Gastrocnemius medialis (tissue), 4 donors: ENCODE measurements at places on chromosomes 1 and 21. TPM values are rescaled to one million over a fixed set of nuclear protein-coding genes. Genes with fewer than 3 reads are reported as not detected.

GRCh38 chr1:97365026-97365425 is 555.8 kb downstream of the DPYD start:
- DNase-seq: no peak

DNA sequence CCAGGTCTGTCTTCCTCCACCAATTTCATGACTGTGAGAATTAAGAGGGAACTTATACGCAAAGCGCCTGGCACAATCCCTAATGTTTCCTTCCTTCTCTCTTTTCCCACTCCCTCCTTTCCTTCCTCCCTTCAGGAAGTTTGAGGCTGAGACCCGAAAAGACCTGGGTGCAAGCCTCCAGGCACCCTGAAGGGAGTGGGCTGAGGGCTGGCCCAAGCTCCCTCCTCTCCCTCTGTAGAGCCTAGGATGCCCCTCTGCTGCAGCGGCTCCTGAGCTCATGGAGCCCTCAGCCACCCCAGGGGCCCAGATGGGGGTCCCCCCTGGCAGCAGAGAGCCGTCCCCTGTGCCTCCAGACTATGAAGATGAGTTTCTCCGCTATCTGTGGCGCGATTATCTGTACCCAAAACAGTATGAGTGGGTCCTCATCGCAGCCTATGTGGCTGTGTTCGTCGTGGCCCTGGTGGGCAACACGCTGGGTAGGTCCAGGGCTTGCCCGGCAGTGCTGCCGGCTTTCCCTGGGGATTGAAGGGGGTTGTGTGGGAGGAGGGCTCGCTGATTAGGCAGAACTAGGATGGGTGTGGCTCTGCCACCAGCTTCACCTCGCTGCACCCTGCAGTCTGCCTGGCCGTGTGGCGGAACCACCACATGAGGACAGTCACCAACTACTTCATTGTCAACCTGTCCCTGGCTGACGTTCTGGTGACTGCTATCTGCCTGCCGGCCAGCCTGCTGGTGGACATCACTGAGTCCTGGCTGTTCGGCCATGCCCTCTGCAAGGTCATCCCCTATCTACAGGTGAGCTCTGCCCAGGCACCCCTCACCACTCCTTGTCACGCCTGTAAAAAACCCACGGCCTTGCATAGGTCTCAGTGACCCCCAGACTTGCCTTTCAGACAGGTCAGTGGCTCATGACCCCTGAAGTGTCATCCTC is 1.7 kb downstream of the HCRTR1 start:
- no peak for DNase-seq

The OLFML3 gene
- total RNA-seq: 17.1 TPM

- no peak for DNase-seq
These were observed 4.3 kb upstream of the BCL2L15 start for GRCh38 chr1:113891631-113892220.

DNA sequence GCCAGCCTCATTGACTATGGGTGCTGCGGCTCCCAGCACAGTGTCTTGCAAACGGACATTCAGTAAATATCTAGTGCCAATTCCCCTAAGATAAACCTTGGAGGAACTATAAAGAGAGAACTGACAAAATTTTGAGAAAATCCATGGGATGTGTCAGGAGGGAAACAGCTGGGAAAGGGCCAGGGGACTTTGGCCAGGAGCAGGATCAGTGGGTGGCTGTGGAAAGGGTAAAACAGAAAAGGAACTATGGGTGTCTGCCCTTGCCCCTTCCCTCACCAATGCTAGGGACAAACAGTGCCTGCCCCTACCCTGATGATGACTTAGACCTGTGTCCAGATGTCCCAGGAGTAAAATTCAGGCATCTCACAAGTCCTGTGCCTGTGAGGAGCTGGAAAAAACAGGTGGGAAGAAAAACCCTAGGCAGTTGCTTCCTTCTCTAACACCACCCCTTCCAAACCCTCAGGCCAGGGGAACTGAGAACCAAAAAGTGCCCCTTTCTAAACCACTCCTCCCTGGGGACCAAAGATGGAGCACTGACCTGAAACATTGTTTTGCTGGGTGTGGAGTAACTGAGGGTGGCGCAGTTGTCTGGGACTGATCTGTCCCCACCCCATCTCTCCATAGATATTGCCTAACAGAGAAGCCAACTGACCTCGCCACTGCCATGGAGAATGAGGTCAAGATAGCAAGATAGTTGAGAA is 22.1 kb upstream of the IFNAR2 start:
- DNase-seq: no peak

GRCh38 chr1:193320270-193320669 is 133.9 kb upstream of the B3GALT2 start:
- DNase-seq: no peak

The MSH4 gene
- 0.24 TPM for total RNA-seq

GRCh38 chr1:47696404-47696736 is 258.5 kb downstream of the FOXD2 start:
- DNase-seq: no peak

The EXTL1 gene
- not detected for total RNA-seq

DNA sequence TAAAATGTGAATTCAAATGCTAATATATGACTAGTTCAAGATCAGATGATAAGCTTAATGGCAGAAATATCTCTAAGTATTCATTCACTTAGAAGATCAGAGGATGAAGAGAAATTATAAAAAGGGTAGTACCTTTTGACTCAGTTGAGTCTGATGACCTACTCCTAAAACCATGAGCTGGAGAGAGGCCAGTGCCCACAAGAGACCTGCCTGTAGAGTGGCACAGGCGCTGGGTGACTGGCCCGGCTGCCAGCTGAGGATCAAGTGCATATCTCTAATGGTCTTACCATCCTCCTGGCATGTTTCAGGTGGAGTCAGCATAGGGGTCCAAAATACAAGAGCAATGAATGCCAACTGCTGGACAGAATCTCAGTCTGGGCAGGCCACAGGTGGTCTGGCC is 14.1 kb downstream of the DDAH1 start:
- DNase-seq: no peak

DNA sequence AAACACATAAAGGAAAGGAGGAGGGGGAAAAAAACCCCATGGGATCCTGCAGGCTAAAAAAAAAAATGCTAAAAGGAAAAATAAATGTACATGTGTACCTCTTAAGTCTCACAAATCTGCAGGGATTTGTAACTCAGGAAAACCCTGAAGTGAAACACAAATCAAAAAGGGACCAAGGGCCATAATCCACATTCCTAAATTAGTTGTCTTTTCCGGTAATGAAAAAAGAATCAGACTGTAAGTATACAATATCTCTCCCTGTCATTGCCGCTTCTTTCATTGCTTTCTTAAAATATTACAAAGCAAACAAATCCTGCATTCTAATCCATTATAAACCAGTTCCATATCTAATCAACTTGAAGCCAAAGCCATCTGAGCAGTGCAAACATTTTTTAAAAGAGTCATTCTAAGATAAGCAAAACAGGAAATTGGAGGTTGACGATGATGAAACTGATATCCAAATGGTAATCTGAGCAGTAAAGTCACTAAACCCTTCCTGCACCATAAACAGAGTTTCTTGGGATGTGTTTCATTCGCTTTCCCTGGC is 58.7 kb upstream of the SIM2 start:
- no peak for DNase-seq

The MUTYH gene
- total RNA-seq: 11.8 TPM

DNA sequence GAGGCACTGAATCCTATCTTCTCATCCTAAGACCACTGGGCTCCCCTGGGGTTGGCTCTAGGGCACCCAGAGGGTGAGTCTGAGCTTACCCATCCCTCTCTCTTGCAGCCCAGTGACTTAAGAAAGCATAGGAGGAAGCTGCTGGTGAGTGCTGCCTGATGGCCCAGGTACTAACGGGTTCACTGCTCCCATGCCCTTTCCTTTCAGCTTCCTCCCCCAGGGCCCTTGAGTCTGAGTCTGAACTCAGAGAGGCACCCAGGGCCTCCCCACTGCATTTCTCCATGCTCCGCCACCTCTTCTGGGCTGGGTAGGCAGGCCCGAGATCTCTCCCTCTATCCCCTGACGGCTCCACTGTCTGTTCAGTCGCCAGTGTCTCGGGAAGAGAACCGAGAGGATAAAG is 29.7 kb downstream of the PPFIA4 start:
- no peak for DNase-seq

The PTPN22 gene
- total RNA-seq: 1.7 TPM

DNA sequence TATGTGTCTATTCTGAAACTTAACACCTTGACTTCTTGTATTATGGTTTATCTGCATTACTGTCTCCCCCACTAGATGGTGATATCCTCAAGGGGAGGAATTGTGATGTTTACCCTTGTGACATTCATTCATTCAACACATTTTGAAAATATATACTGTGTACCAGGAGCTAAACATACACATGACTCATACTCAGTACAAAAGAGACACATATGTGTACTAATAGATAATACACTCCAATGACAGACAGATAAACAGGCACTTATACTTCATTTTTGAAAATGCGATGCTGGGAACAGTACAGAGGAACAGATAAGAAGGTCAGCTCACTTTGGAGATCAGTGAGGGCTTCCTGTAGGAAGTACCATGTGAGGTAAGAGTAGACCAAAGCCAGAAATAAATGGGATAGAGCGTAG is 8.9 kb upstream of the RAB3GAP2 start:
- no peak for DNase-seq

- DNase-seq: no peak
These were observed 251.1 kb upstream of the ADGRL2 start for GRCh38 chr1:81549588-81550127.

The TACSTD2 gene
- total RNA-seq: 0.09 TPM

- DNase-seq: no peak
These were observed 51.4 kb upstream of the S1PR1 start for GRCh38 chr1:101185421-101185820.

GRCh38 chr1:54519709-54520108 is 28.3 kb upstream of the ACOT11 start:
- no peak for DNase-seq

DNA sequence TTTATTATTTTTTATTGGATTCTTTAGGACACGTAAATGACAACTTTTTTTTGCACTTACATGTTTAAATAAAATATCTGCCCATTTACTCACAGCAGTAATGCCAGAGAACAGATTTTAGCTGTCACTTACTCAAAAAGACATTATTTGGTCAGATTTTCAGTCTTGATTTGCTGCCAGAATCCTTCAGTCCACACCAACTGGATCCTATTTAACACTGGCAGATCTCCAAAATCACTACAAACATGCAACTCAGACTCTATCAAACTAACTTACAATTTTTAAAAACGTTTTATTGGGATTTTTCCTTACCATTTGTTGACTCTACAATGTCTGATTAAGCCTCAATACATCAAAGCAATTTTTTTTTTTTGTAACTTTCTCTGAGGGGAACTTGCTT is 11.1 kb downstream of the ATP6V1G3 start:
- DNase-seq: no peak

The CELA3B gene
- total RNA-seq: not detected

The OR2L3 gene
- total RNA-seq: not detected

GRCh38 chr1:169024800-169025271 is 81.7 kb upstream of the ATP1B1 start:
- no peak for DNase-seq

DNA sequence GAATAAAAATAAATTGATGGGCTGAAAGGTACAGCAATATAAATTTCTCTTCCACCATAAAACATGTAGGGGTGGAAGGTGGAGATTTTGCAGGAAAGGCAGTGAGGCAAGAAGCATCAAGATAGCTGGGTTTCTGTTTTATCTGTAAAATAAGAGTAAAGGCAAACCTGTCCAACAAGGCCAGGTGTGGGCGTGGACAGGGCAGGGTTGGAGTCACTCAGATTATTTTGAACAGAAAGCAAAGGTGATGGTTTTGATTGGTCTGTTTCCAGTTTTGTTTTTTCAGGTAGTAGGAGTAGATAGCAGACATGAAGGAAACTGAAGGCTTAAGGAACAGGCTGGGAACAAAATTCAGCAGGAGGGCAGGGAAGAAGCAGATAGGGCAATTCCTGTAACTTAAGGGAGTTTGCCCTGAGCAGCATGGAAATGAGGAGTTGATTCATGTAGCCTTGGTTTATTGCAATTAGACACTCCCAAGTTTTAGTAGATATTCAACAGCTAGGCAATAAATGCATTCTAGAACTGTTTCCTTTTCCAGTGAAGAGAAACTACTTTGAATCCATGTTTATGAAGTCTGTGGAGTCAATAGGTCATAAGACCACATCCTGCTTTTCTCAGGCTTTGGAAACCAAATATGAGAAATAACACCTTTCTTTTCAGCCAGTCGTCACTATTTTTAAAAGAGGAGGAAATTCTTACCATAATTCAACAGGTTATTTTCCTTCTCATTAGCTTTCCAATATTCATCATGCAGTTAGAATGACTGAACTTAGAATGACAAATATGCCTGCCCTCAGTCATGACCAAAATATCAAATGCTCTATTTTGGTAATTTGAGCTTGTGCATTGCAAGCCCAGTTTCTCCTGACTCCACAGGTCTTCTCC is 38.7 kb upstream of the CD55 start:
- DNase-seq: no peak

DNA sequence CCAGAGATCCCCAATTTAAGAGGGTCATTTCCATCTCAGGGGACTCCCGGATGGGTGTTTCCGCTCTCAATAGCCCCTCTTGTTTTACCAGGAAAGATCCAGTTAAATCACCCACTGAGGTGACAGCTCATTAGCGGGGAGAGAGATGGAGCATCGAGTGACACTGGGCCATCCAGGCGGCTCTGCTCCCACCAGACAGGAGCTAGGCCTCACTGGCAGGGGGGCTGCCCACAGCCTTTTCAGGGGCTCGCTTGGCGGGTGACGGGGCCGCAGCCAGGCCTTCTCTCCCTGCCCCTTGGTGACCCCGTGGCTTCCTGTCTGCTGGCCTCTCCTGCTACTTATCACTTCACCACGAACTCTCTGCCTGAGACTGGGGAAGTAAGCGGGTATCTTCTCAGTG is 26.7 kb upstream of the SPSB1 start:
- no peak for DNase-seq

The CROCC gene
- total RNA-seq: 3.0 TPM

DNA sequence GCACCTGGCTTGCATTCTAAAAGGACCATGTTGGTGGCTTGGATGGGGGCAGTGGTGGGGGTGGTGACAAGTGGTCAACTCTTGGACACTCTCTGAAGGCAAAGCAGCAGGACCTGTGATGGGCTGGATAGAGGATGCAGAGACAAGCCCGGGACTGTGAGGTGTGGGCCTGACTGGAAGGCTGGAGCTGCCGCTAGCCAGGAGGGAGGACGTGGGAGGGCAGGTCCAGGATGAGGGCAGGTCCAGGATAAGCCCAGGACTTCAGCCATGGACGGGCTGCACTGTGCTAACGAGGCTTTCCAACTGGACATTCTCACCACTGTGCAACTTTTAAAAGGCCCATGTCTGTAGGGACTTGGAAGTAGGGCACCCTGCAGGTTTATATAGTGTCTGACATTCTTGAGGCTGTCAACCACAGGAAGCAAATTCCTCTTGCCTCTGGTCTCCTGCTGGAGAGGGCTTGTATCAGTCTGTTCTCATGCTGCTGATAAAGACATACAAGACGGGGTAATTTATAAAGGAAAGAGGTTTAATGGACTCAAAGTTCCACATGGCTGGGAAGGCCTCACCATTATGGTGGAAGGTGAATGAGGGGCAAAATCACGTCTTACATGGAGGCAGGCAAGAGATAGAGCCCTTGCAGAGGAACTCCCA is 8.3 kb upstream of the C1orf167 start:
- no peak for DNase-seq
